Activated T-cell treated with anti-CD3 and anti-CD28 coated beads, Interleukin-2, amount 50 U/mL, for 48 hours (primary cell): ENCODE measurements at places on chromosomes 7 and 10.

DNA sequence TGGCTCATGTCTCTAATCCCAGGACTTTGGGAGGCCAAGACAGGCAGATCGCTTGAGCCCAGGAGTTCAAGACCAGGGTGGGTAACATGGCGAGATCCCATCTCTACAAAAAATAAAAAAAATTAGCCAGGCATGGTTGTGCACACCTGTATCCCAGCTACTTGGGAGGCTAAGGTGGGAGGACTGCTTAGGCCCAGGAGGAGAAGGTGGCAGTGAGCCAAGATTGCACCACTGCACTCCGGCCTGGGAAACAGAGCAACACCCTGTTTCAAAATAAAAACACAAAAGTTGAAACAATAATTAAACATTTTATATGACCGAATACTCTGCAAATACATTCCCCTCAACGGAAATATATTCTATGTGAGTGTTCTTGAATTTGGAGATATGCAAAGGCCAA, 40.3 kb downstream of the JMJD1C start:
- no peak for DNase-seq

- DNase-seq, result no peak
Observed at GRCh38 chr7:156177422-156178055, 365.3 kb upstream of the SHH start.

- DNase-seq, result no peak
Observed at GRCh38 chr7:92739091-92739490, 97.3 kb downstream of the CDK6 start.

DNA sequence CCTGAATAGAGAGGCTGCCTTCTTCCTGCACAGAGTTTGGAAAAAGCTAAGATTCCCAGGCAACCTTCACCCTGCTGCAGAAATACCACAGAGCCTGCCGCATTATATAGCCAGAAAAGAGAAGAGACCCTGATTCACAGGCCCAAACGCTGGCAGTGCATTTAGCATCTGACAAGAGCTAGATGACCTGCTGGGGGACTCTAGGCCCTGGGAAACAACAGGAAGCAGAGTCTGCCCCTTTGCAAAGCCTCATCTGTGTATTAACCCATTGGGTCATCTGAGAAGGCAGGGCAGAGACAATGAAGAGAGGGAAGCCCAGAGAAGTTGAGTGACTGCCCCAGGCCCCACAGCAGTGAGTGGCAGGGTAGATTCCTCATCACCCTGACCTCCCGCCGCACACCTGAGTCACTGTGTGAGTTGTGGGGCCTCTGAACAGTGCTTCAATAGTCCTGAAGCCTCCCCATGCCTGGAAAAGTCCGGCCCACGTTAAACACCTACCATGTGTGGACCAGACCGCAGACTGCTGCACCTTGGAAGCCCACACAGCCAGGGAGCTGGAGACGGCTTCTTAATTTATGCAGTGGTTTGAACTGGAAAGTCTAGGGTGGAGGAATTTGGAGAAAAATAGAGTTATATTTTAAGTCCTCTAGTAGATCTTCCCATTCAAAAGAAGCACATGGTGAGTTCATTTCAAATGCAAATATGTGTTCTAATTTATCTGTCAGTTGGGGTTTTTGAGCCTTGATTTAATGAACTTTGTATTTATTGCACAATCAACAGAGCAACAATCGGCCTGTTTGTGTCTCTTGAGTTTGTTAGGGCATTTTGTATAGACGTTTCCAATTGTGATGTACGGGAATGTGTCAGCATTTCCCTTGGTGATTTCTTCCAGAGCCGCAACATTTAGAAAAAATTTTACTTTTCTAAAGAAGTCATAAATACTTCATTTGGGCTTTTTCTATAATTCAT, 80.4 kb upstream of the GPR26 start:
- no peak for DNase-seq

DNA sequence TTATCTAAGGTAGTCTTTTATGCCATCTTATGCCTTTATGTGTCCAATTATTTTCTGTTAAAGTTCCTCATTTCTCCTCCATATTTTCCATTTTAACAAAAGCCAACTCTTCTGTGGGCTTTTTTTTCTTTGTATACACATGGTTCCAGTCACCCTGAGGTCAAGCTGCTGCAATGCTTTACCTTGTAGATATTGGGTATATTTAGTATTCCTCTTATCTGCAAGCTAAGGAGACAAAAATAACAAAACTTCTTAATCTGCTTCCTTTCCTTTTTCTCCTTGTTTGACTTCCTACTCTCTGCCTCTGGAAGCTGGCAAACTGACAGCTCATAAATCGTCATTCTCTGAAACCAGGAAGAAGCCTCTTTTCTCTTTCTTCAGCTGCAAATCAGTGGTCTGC, 885.0 kb upstream of the LRRN3 start:
- no peak for DNase-seq

DNA sequence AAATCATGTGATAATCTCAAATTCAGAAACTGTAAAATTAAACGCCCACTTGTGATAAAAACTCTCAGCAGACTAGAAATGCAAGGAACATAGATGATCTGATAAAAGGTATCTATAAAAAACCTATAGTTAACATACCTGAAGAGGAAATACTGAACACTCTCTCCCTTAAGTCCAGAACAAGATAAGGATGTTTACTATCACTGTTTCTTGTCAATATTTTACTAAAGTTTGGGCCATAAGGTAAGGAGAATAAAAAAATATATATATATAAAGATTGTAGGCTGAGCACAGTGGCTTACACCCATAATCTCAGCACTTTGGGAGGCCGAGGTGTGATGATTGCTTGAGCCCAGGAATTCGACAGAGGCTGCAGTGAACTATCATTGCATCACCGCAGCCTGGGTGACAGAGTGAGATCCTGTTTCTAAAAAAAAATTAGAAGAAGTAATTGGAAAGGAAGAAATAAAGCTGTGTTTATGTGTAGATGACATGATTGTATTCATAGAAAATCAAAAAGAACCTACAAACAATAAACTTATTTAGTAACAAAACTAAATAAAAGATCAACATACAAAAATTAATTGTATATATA, 28.4 kb downstream of the MPLKIP start:
- no peak for DNase-seq

- DNase-seq, result no peak
Observed at GRCh38 chr10:35875016-35875676, 233.1 kb upstream of the FZD8 start.

DNA sequence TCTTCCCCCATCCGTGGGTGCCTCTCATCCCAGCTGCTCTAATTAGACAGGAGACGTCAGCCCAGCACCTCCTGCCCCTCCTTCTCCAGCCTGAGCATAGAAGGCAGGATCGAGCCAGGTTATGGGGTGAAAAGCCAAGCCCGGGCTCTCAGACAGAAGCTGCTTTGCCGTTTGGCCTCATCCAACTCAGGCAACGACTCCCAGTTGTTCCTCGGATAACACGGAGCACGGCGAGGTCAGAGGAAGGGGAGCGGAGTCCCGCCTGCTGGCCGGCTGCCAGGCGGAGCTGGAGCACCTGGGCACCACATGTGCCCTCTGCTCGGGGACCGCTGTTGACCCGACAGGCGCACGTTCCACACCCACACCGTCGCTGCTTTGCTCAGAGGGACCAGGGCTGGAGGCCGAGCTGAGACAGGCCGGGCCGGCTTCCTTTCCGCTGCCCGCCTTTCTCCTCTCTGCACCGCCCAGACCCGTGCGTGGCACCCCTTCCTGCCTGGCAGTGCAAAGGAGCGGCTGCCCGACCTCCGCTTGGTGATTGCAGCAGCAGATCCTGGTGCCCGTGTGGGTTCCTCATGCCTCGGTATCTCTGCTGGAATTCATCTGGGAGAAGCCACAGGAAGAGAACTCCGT, 21.6 kb upstream of the UNCX start:
- DNase-seq, result no peak

- DNase-seq, result no peak
Observed at GRCh38 chr7:15494711-15495110, 67.1 kb downstream of the AGMO start.

DNA sequence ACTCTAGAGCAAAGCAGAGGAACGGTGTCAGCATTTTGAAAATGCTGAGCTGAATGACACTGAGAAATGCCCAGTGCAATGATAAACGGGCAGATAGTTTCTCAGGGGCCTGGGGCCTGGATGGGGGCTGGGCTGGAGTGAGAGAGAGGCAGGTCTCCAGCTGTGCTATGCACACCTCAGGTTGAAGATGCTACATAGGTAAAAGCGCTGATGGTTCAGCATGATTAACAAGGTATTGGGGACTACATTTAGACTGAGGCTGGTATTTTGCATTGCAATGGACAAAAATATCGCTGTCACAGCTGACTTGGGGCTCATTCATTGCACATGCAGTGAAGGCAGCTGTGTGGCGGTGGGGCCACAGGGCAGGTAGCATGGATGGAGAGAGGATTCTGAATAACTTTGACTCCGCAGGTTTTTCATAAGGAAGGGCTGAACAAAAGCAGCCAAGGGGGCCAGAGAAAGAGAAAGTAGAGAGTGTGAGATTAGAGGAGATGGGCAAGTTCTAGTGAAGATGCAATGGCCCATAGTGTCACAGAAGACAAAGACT, 290.8 kb upstream of the ZNF32 start:
- no peak for DNase-seq
